Pancreas (tissue), 10 donors: ENCODE measurements at places on chromosomes 2 and 18.

DNA sequence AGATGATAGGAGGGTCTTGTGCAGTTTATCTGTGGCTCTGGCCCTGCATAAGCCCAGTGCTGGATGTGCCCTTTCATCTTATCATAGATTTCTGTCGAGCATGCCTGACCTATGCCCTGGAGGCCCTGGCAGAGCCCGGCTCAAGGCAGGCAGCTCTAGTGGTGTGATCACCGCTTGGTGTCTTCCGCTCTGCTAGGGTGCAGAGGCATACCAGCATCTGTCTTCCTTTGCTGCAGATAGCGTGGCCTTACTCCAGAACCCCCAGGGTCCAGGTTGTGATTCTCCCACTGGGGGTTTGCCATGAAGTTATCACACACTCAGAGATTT, 13.7 kb upstream of the TRAF3IP1 start:
- H3K27me3 ChIP-seq: no peaks in the 10 kb centered on the region
- H3K27ac ChIP-seq: no peak overlapping the region
- no peak overlapping the region for H3K4me3 ChIP-seq
- no peaks in the 10 kb centered on the region for H3K36me3 ChIP-seq
- no peaks in the 10 kb centered on the region for H3K4me1 ChIP-seq
- DNase-seq: no peak

DNA sequence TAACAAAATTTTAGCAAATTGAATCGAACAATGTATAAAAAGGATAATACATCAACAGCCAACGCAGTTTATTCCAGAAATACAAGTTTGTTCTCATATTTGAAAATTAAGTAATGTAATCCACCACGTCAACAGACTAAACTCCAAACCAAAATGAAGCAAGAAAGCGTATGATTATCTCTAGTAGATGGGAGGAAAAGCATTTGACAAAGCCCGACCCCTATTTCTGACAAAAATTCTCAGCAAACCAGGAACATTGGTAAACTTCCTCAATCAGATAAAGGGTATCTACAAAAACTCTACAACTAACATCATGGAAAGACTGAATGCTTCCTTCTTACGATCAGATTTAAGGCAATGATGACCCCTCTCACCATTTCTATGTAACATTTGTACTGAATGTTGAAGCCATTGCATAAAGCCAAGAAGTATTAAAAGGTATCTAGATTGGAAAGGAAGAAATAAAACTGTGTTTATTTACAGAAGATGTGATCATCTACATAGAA, 34.3 kb upstream of the MYCN start:
- H3K36me3 ChIP-seq: no peaks in the 10 kb centered on the region
- H3K4me3 ChIP-seq: no peak overlapping the region
- H3K4me1 ChIP-seq: no peaks in the 10 kb centered on the region
- no peak overlapping the region for H3K27ac ChIP-seq
- H3K27me3 ChIP-seq: no peaks in the 10 kb centered on the region

DNA sequence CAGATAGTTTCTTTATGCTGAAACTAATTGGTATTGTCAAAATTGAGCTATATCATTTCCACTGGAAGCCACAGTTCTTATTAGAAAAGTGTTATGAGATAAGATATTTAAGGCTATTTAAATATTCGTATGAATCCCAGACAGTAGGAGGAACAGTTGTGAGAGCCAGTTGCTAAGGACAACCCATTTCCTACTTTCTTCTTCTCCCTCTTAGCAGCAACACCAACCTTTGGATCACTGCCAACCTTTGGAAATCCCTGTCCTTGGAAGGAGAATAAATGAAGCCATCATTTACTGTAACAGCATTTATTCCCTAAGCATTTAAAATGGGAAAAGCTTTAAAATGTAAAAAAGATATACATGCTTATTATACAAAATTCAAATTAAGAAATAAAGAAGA, 85.8 kb downstream of the PLCL1 start:
- H3K4me3 ChIP-seq: no peak overlapping the region
- no peaks in the 10 kb centered on the region for H3K36me3 ChIP-seq
- H3K4me1 ChIP-seq: no peaks in the 10 kb centered on the region
- no peaks in the 10 kb centered on the region for H3K27me3 ChIP-seq
- no peak overlapping the region for H3K27ac ChIP-seq

- H3K27me3 ChIP-seq: no peaks in the 10 kb centered on the region
- H3K36me3 ChIP-seq: no peaks in the 10 kb centered on the region
- no peak overlapping the region for H3K27ac ChIP-seq
- peaks cover 4% of the 10 kb centered on the region for H3K4me1 ChIP-seq
- H3K4me3 ChIP-seq: no peak overlapping the region
These were observed 98.1 kb upstream of the CDC42EP3 start for GRCh38 chr2:37769551-37769950.

- DNase-seq: no peak
- no peak overlapping the region for H3K4me3 ChIP-seq
- H3K36me3 ChIP-seq: no peaks in the 10 kb centered on the region
- H3K27ac ChIP-seq: no peak overlapping the region
- no peaks in the 10 kb centered on the region for H3K27me3 ChIP-seq
- no peaks in the 10 kb centered on the region for H3K4me1 ChIP-seq
These were observed 374.6 kb upstream of the LRATD1 start for GRCh38 chr2:14257801-14258507.

GRCh38 chr2:25521665-25522387, 151.6 kb downstream of the DTNB start:
- no peaks in the 10 kb centered on the region for H3K36me3 ChIP-seq
- H3K4me3 ChIP-seq: peak overlapping the region; percentile 15
- no peak overlapping the region for H3K27ac ChIP-seq
- DNase-seq: no peak
- no peaks in the 10 kb centered on the region for H3K4me1 ChIP-seq
- no peaks in the 10 kb centered on the region for H3K27me3 ChIP-seq

DNA sequence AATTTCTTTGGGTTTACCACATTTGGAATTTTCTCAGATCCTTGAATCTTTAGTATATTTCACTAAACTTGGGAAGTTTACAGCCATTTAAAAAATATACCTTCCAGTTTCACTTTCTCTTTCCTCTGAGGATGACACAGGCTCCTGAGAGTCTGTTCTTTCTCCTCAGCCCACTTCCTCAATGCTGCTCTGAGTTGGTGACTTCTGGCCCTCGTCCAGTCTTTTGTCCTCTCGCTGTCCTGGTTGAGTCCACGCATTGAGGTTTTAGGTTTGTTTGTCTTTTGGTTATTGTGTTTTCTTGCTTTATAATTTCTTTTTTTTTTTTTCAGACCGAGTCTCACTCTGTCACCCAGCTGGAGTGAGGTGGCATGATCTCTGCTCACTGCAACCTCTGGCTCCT, 40.7 kb upstream of the GALR1 start:
- H3K4me1 ChIP-seq: no peaks in the 10 kb centered on the region
- DNase-seq: no peak
- no peak overlapping the region for H3K27ac ChIP-seq
- H3K27me3 ChIP-seq: no peaks in the 10 kb centered on the region

DNA sequence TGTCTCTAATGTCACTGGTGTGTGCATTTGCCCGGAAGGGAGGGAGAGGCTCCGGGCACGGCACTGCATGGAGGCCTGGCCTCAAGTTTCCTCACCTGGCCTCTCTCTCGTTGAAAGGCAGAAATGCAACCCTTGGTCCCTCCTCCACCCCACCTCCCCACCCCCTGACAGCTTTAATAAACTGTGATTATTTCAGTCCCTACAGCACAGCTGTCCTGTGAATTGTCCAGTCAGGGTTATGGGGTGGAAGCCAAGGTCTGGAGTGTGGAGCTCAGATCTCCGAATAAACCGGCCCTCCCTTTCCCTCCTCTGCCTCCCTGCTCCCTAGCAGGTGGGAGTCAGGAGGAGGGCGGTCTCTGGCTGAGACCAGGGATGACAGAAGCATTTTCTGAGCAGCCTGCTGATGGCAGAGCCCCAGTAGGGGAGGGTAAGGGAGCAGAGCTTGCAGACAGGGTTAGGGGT, 199.2 kb upstream of the SMAD2 start:
- no peak overlapping the region for H3K4me3 ChIP-seq
- H3K4me1 ChIP-seq: no peaks in the 10 kb centered on the region
- H3K36me3 ChIP-seq: no peaks in the 10 kb centered on the region
- no peaks in the 10 kb centered on the region for H3K27me3 ChIP-seq
- no peak overlapping the region for H3K27ac ChIP-seq

- H3K36me3 ChIP-seq: no peaks in the 10 kb centered on the region
- peak overlapping the region; percentile 90 for H3K27ac ChIP-seq
- no peaks in the 10 kb centered on the region for H3K27me3 ChIP-seq
- DNase-seq: peak; percentile 81
- no peaks in the 10 kb centered on the region for H3K4me1 ChIP-seq
These were observed 30.2 kb downstream of the AMER3 start for GRCh38 chr2:130785466-130786055.

- no peak for DNase-seq
- no peak overlapping the region for H3K4me3 ChIP-seq
- H3K36me3 ChIP-seq: no peaks in the 10 kb centered on the region
- H3K4me1 ChIP-seq: no peaks in the 10 kb centered on the region
- no peaks in the 10 kb centered on the region for H3K27me3 ChIP-seq
- H3K27ac ChIP-seq: no peak overlapping the region
These were observed 204.8 kb downstream of the TSN start for GRCh38 chr2:121960251-121960650.

- DNase-seq: no peak
- H3K36me3 ChIP-seq: peaks cover 3% of the 10 kb centered on the region
- H3K27ac ChIP-seq: no peak overlapping the region
- no peak overlapping the region for H3K4me3 ChIP-seq
- no peaks in the 10 kb centered on the region for H3K27me3 ChIP-seq
These were observed 314.5 kb downstream of the AGAP1 start for GRCh38 chr2:235808366-235808765.

DNA sequence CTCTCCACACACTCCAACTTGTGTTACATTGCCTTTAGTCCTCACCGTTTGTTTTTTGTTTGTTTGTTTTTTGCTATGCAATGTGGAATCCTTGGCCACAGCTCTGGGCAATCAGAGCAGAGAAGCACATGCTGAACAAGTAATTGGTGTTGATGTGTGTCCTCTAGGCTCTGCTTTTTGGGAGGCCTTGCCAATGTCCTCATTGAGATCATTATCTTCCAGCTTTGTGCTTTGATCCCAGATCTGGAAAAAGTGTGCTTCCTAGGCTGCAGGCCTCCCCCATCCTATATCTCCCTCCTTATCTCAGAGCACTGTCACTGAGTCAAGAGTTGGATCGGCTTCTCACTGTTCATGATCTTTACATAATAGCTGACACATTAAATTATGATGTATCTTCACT, 25.9 kb downstream of the OSR1 start:
- DNase-seq: no peak
- H3K27ac ChIP-seq: no peak overlapping the region
- H3K4me3 ChIP-seq: no peak overlapping the region
- no peaks in the 10 kb centered on the region for H3K4me1 ChIP-seq
- no peaks in the 10 kb centered on the region for H3K36me3 ChIP-seq
- H3K27me3 ChIP-seq: no peaks in the 10 kb centered on the region

DNA sequence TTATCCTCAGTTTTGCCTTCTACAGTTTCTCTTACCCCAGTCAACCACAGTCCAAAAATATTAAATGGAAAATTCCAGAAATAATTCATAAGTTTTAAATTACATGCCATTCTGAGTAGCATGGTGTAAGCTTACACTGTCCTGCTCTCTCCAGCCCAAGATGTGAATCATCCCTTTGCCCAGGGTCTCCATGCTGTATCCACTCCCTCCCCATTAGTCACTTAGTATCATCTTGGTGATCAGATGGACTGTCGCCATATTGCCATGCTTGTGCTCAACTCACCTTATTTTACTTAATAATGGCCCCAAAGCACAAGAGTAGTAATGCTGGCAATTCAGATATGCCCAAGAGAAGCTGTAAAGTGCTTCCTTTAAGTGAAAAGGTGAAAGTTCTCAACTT, 18.5 kb upstream of the CCNT2 start:
- H3K27me3 ChIP-seq: no peaks in the 10 kb centered on the region
- H3K4me3 ChIP-seq: no peak overlapping the region
- peaks cover 29% of the 10 kb centered on the region for H3K4me1 ChIP-seq
- DNase-seq: no peak
- no peaks in the 10 kb centered on the region for H3K36me3 ChIP-seq

GRCh38 chr18:13447621-13448334, 229.2 kb downstream of the LDLRAD4 start:
- no peak for DNase-seq
- H3K27me3 ChIP-seq: no peaks in the 10 kb centered on the region
- no peaks in the 10 kb centered on the region for H3K4me1 ChIP-seq

DNA sequence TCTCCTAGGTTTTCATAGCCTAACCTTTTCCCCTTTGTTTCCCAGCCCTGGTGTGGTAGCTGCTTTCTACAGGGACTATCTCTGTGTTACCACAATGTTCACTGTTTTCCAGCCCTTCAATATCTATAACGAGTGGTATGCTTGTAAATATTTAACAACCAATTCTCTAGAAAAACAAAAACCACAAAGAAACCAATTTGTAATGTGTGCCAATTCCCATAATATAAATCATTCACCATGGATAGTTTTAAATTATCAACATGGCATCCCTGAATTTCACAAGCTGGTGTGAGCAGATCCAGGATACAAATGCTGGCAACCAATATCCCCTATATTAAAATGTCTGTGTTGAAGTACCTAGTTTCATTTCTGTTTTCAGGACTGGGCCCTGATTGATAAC, 207.5 kb upstream of the FBXO11 start:
- H3K4me1 ChIP-seq: peaks cover 3% of the 10 kb centered on the region
- no peaks in the 10 kb centered on the region for H3K36me3 ChIP-seq
- H3K27ac ChIP-seq: no peak overlapping the region
- no peaks in the 10 kb centered on the region for H3K27me3 ChIP-seq
- DNase-seq: no peak

DNA sequence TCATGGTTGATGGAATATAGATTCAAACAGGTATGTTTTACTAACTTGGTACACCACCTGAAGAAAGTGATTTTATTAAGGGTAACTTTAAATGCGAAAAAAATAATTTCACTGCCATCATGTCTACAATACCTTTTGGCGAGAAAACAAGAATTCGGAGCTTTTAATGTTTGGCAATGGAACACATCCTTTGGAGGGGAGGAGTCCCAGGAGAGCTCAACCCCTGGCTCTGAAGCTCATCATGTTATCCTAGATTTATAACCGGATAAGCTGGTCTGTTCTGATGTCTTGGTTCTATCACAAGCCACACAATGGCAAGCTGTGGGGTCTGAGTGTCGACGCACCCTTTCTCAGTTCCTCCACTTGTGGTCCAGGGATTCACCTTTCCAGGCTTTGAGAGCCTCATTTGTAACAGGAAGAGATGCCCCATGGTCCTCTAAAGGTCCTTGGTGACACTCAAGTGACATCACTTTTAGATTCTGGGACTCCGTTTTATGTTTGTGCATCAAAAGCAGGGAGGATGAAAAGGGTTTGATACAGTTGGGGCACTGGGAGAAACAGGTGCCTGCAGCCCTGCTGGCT, 172.7 kb downstream of the BCL2 start:
- peaks cover 7% of the 10 kb centered on the region for H3K4me1 ChIP-seq
- H3K36me3 ChIP-seq: no peaks in the 10 kb centered on the region
- DNase-seq: no peak
- no peaks in the 10 kb centered on the region for H3K27me3 ChIP-seq

DNA sequence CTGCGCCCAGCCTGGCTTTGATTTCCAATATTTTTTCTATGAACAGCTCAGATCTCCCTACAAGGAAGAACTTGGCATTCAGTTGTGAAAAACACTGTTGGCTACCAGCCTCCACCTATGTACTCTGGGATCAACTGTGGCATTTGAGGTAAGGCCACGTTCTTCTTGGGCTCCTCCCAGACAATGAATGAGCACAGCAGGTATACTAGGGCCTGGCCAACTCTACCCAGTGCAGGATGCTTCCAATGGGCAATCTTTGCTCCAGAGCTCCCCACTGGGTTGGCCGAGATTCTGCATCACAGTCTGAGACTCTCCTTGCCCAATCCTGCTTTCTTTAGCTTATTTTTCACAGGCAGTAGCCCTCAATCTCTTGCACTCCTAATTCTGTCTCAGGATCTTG, 75.9 kb downstream of the TMEM131 start:
- H3K4me3 ChIP-seq: no peak overlapping the region
- no peaks in the 10 kb centered on the region for H3K36me3 ChIP-seq
- no peaks in the 10 kb centered on the region for H3K4me1 ChIP-seq
